ENCODE measurements at places on chromosomes 5 and 9.

- no peak for DNase-seq
These were observed 11.2 kb downstream of the UBE2QL1 start for GRCh38 chr5:6459896-6460295.

- no peak for DNase-seq
These were observed 147.5 kb downstream of the NXNL2 start for GRCh38 chr9:88682431-88682831.

- DNase-seq = no peak
These were observed 76.2 kb upstream of the MYO10 start for GRCh38 chr5:17012289-17012688.

GRCh38 chr5:95583992-95584391 lies 29.1 kb downstream of the ARSK start:
- no peak for DNase-seq

GRCh38 chr5:132050136-132050535 lies 10.3 kb upstream of the IL3 start:
- DNase-seq = no peak

Data from WERI-Rb-1 (cell line).